ENCODE measurements at places on chromosomes 11 and 22. TPM values are rescaled to one million over a fixed set of nuclear protein-coding genes. Genes with fewer than 3 reads are reported as not detected.
A peak's percentile ranks its signal among the peaks of the same experiment; 100 is the strongest.

GRCh38 chr11:88363648-88364065 lies 26.1 kb upstream of the CTSC start:
- H3K4me1 ChIP-seq: no peaks in the 10 kb centered on the region
- H3K27me3 ChIP-seq: no peaks in the 10 kb centered on the region
- no peak overlapping the region for H3K4me3 ChIP-seq
- no peak for DNase-seq
- H3K36me3 ChIP-seq: no peaks in the 10 kb centered on the region
- H3K27ac ChIP-seq: no peak overlapping the region

GRK3 gene
- total RNA-seq: 35.3 TPM

DNA sequence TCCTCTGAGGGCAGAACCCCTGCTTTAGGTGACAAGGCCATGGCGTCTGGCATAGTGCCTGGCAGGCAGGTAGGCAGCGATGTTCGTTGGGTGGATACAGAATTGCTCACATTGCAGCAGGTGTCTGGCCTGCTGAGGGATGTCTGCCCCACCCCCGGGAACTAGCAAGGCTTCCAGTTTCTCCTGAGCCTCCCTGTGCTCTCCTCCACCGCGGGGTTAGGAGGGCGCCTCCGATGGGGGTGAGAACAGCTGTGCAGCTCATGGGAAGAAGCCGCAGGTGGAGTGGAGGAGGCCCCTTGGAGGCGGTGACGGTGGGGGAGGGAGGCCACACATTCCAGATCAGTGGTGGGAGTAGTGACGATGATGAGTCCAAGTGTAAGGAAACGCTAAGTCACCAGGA lies 48.3 kb upstream of the JAM3 start:
- no peaks in the 10 kb centered on the region for H3K36me3 ChIP-seq
- no peak for DNase-seq
- no peaks in the 10 kb centered on the region for H3K4me1 ChIP-seq
- no peak overlapping the region for H3K4me3 ChIP-seq
- H3K27ac ChIP-seq: no peak overlapping the region
- no peaks in the 10 kb centered on the region for H3K27me3 ChIP-seq

DUSP8 gene
- total RNA-seq: 2.1 TPM

OR52E8 gene
- not detected for total RNA-seq

DNA sequence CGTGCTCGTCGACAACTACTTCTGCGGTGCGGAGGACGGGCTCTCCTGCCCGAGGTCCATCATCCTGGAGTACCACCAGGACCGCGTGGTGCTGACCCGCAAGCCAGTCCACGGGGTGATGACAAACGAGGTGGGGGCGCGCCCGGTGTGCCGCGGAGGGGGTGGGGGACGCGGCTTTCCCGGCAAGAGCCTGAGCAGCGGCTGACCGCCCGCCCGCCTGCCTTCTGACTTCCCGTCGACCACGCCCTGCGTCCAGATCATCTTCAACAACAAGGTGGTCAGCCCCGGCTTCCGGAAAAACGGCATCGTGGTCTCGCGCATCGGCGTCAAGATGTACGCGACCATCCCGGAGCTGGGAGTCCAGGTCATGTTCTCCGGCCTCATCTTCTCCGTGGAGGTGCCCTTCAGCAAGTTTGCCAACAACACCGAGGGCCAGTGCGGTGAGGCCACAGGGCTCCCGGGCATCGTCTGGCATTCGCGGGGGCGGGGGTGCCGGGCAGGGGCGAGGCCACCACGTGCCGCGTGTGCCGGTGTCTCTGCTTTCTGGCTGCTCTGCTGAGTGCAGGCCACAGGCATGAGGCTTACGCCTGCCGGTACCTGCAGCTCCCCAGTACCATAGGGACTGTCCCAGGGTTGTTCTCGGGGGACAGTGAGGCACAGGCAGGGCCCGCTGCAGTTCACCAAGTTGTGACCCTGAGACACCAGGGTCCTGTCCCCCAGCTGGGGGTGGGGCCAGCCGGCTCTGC lies 28.5 kb upstream of the MUC5B start:
- no peak for DNase-seq
- no peaks in the 10 kb centered on the region for H3K36me3 ChIP-seq
- no peak overlapping the region for H3K4me3 ChIP-seq
- H3K27ac ChIP-seq: no peak overlapping the region

CASP5 gene
- not detected for total RNA-seq

GRCh38 chr11:122995526-122995925 lies 13.9 kb upstream of the BSX start:
- H3K36me3 ChIP-seq: no peaks in the 10 kb centered on the region
- H3K27me3 ChIP-seq: no peaks in the 10 kb centered on the region
- no peak overlapping the region for H3K27ac ChIP-seq

DNA sequence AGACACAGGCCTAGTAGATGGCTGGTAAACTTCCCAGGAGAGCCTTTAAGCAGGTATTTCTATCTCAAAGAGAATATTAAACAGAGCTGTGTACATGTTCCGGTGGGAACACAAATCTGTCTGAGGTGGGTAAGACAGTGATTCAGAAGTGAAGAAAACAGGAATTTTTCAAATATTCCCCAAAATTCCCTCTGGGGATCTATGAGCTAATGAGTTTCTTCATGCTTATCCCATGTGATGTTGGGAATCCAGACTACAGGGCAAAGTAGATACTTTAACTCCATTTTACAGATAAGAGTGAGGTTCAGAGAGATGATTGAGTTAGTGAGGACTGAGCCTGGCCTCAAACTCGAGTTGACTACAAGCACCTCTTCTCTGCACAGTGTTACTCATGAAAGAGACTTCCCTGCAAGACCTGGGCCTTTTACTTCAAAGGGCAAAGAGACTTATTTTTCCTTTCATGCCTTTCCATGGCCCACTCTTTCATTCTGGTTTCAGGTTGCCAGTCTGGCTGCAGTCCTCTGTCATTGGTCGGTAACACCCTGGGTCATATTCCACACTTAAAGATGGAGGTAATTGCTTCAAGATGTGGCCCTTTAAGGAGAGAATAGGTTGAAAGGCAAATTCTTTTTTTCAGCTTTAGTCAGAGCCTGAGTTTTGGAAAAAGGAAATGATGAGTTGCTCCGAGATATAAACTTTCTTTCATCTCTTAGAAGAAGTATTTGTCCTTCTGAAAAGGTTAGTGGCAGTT lies 70.1 kb downstream of the CYB5R2 start:
- H3K4me3 ChIP-seq: no peak overlapping the region
- H3K4me1 ChIP-seq: no peaks in the 10 kb centered on the region
- H3K27me3 ChIP-seq: no peaks in the 10 kb centered on the region
- no peak for DNase-seq
- no peaks in the 10 kb centered on the region for H3K36me3 ChIP-seq
- H3K27ac ChIP-seq: no peak overlapping the region

ART1 gene
- not detected for total RNA-seq

BMAL1 gene
- 6.8 TPM for total RNA-seq

ALDH3B2 gene
- total RNA-seq: not detected

DNA sequence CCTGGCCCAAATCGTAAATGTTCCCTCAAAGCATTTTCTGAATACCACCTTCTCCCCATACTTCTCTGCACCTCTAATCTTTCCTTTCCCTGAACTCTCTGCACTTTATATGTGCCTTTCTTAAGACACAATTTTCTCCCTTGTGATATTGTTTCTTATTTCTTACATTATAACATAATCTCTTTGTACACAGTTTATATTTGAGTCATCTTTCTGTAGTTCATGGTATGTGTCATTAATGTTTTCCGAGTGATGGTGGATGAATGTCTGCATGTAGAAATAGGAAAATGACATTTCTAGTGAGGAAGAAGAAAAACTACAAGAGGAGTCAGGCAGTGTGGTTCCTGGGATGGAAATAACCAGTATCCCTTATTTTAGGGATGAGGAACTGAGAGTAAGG lies 5.5 kb downstream of the ACRV1 start:
- no peaks in the 10 kb centered on the region for H3K4me1 ChIP-seq
- H3K4me3 ChIP-seq: no peak overlapping the region
- no peak for DNase-seq
- H3K36me3 ChIP-seq: peaks cover 15% of the 10 kb centered on the region
- no peaks in the 10 kb centered on the region for H3K27me3 ChIP-seq
- no peak overlapping the region for H3K27ac ChIP-seq

DGAT2 gene
- total RNA-seq: 2.6 TPM

CYB5R3 gene
- total RNA-seq: 82.5 TPM

DNA sequence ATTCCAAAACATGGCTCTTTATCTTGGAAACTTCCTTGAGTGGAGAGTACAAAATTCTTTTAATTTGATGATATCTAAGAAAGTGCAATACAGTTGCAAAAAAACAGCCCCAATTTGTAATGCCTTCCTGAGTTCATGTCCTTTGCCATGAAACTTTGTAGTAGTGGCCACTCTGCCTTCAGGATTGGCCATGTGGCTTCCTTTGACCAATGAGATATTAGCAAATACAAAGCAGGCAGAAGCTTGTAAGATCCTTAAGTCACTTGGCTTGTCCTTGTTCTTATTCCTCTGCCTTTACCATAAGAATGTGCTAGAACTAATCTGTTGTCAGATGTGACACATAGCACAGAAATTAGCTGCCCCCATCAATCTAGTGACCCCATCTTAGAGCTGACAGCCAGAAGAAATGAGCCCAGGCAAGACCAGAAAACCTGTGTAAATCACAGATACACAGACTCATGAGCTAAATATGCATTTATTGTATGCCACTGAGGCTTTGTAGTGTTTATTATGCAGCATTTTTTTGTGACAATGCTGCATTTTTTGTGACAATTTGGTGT lies 29.8 kb upstream of the BLID start:
- no peak overlapping the region for H3K27ac ChIP-seq
- no peak overlapping the region for H3K4me3 ChIP-seq
- no peaks in the 10 kb centered on the region for H3K36me3 ChIP-seq
- H3K4me1 ChIP-seq: no peaks in the 10 kb centered on the region
- DNase-seq: no peak
- H3K27me3 ChIP-seq: peaks cover 2% of the 10 kb centered on the region

- no peak for DNase-seq
- H3K36me3 ChIP-seq: no peaks in the 10 kb centered on the region
- H3K27ac ChIP-seq: no peak overlapping the region
- no peaks in the 10 kb centered on the region for H3K27me3 ChIP-seq
- H3K4me1 ChIP-seq: peaks cover 22% of the 10 kb centered on the region
- H3K4me3 ChIP-seq: no peak overlapping the region
Observed at GRCh38 chr22:29914991-29915533, 32.1 kb downstream of the MTMR3 start.

GRCh38 chr11:47551086-47551485 lies 1.8 kb downstream of the CELF1 start:
- H3K36me3 ChIP-seq: no peaks in the 10 kb centered on the region
- no peaks in the 10 kb centered on the region for H3K27me3 ChIP-seq
- no peak overlapping the region for H3K27ac ChIP-seq
- H3K4me3 ChIP-seq: peak overlapping the region; percentile 83

DNA sequence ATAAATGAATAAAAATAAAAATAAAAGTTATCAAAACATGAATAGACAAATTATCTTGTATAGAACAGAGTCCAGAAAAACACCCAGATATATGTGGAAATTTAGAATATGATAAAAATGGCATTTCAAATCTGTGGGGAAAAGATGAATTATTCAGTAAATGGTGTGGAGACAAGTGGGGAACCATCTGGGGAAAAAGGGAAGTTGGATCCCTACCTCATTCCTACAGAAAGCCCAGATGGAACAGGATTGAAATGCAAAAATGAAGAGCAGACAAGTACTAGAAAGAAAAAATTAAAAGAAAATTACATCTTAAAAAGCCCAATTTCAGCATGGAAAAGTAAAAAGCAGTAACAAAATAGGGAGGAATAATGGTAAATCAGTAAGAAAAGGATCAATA lies 8.1 kb upstream of the RASL10A start:
- H3K4me1 ChIP-seq: no peaks in the 10 kb centered on the region
- peaks cover 4% of the 10 kb centered on the region for H3K36me3 ChIP-seq
- no peak overlapping the region for H3K27ac ChIP-seq
- H3K4me3 ChIP-seq: no peak overlapping the region
- H3K27me3 ChIP-seq: no peaks in the 10 kb centered on the region

GRCh38 chr11:95641495-95641894 lies 148.1 kb downstream of the FAM76B start:
- H3K27me3 ChIP-seq: no peaks in the 10 kb centered on the region
- no peak overlapping the region for H3K27ac ChIP-seq
- H3K4me1 ChIP-seq: no peaks in the 10 kb centered on the region
- H3K4me3 ChIP-seq: no peak overlapping the region

- H3K27ac ChIP-seq: no peak overlapping the region
- no peak overlapping the region for H3K4me3 ChIP-seq
- no peaks in the 10 kb centered on the region for H3K27me3 ChIP-seq
- DNase-seq: no peak
Observed at GRCh38 chr22:20244691-20245576, 23.2 kb downstream of the RTN4R start.

DNA sequence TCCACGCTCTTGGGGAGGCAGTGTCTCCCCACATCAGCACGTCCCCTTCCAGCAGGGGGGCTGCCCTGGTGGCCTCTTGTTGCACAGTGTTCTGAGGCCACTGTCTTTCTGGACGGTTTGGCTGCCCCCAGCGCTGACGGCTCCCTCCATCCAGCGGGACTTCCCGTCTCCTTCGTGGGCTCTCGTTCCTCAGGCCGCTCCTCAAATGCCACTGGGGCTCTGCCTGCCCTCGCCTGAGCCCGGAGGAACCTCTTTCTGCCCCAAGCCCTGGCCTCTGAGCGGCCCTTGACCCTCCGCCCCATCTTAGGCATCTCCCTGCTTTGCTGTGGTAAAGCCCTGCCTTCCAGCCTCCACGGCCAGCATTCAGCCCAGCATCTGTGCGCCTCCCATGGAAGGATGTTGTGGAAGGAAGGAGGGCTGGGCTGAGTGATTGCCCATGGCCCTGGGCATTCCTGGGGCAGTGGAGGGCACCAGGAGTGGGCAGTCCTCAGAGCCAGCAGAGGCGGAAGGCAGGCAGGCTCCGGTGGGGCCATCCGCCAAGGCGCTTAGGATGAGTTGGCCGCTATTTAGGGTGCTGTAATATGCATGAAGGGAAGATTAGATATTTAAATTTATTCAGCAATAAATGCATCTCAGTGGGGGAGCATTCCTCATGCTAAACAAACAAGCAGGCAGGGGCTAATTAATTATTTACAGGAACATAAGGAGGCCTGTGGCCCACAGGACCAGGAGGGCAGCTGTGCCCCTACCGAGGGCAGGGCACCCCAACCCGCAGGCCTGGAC lies 17.8 kb downstream of the OTUB1 start:
- peaks cover 11% of the 10 kb centered on the region for H3K4me1 ChIP-seq
- DNase-seq: no peak
- no peaks in the 10 kb centered on the region for H3K36me3 ChIP-seq
- no peak overlapping the region for H3K4me3 ChIP-seq
- no peak overlapping the region for H3K27ac ChIP-seq
- peaks cover 29% of the 10 kb centered on the region for H3K27me3 ChIP-seq

DNA sequence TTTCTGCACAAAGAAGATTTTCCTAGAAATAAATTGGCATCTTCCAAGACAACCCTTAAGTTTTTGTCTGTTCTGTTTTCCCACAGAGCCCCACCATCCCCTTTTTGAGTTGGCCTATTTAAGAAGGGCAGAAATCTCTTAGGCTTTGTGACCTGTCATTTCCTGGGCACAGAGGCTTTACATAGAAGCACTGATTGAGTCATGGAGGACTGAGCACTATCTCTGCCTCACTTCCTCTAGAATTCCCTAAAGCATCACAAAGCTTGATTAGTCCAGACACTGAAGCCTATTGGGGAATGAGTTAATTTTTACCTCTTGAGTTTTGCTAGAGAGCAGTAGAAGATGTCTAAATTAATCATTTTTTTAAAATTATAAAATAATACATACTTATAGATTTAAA lies 25.4 kb downstream of the TRIM44 start:
- no peak for DNase-seq
- H3K27ac ChIP-seq: no peak overlapping the region
- no peak overlapping the region for H3K4me3 ChIP-seq
- no peaks in the 10 kb centered on the region for H3K27me3 ChIP-seq
- H3K4me1 ChIP-seq: no peaks in the 10 kb centered on the region

- no peaks in the 10 kb centered on the region for H3K27me3 ChIP-seq
- no peak for DNase-seq
- no peak overlapping the region for H3K27ac ChIP-seq
- H3K36me3 ChIP-seq: peaks cover 16% of the 10 kb centered on the region
- no peaks in the 10 kb centered on the region for H3K4me1 ChIP-seq
Observed at GRCh38 chr11:12943311-12943710, 65.8 kb upstream of the RASSF10 start.
